SIG-M5 (cell line): ENCODE measurements at places on chromosomes 3 and 15.

GRCh38 chr3:81425198-81425868, 336.1 kb downstream of the GBE1 start:
- DNase-seq, result no peak

GRCh38 chr3:51400166-51400565, 9.1 kb downstream of the RBM15B start:
- no peak for DNase-seq

DNA sequence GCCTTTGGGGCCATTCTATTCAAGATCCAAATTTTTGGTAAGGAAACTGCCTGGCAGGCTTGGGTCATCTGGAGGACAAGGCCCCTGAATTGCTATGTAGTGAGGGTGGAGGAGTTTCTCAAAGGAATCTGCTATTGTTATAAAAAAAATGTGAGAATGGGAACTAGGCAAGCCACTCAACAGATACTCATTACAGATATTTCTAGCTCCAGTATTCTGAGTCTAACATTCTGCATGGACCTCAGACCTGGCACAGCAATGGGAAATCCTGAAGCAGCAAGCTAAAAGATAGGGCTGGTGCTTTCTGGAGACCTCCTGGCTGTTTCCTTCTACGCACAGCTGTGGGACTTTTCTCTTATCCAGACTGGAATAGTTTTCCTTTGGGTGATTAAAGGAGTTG, 430.7 kb upstream of the RBMS3 start:
- DNase-seq, result no peak

- no peak for DNase-seq
Measured at GRCh38 chr15:36371509-36371908, 207.9 kb upstream of the CDIN1 start.

DNA sequence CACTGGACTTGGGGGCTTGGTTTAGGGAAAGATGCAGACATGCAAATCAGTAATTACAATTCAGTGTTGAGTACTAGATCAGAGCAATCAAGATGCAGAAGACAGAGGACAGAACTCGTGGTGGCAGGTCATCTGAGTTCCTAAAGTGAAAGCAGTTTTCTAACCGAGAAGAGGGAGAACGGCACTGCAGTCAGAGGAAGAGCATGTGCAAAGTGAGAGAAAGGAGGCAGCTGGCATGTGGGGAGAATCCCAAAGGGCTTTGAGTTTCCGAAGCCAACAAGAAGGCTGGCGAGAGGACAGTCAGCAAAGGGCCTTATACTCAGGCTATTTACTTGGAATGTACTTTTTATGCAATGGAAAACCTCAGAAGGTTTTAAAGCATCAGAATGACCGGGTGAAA, 87.0 kb downstream of the ANP32A start:
- DNase-seq, result no peak

- DNase-seq, result no peak
Measured at GRCh38 chr15:45442507-45443135, 64.3 kb upstream of the GATM start.

- peak; percentile 20 for DNase-seq
Measured at GRCh38 chr3:50632450-50632849, 15.5 kb downstream of the MAPKAPK3 start.

- no peak for DNase-seq
Measured at GRCh38 chr3:46664971-46665762, 28.3 kb downstream of the ALS2CL start.

DNA sequence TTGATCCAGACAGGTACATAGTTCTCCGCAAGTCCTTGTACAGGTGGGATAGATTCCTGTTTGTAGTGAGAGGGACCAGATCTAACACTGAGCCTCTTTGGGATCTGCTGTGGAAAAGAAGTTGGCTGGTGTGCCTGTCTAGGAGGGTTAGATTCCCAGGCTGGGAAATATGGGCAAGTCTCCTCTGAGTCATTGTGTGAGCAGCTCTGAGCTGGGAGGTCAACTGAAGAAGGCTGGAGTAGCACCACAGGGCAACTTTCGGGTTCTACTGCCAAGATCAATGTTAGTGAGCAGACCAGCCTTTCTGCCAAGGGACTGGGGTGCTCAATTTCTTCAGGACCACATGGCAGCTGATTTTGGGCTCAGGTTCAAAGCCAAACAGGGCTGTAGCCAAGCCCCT, 33.4 kb downstream of the CLDN1 start:
- no peak for DNase-seq

DNA sequence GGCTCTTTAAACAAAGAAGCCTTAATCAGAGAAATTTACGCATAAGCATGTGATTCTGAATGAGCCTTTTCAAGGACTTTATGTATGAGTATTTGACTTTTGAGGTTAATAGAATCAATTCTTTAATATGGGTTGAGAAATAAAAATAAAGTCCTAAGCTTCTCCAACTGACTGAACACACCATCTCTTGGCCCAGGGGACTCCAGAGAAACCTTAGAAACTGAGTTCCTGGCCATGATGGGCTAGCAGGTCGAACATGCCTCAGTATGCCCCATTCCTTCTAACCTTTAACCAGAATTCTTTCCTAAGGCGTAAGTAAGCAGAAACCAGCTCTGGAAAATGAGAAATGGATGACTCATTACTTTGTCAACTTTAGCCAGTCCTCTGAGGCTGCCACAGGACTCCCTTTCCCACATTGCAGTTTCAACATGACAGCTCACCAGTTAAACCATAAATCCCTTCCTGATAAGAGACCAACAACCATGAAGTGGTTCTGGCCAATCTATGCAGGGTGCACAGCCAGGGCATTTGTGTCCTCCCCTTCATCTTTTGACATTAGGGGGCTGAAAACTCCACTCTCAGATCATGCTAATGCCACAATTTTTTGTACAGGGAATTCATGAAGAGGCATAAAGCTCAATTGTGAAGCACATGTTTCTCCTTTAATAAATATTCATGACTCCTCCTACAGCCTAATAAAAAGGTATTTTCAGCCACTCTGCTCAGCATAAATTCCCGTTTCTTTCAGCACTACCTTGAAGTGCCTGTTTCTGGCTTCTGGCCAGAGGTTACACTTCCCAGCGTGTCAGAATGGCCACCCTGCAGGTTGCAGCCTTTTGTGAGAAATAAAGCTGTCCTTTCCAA, 33.3 kb downstream of the TM4SF18 start:
- DNase-seq, result peak; percentile 8

GRCh38 chr3:161268601-161269000, 47.5 kb downstream of the NMD3 start:
- no peak for DNase-seq
